ENCODE measurements at places on chromosomes 3 and 15.

- H3K36me3 ChIP-seq, result no peaks in the 10 kb centered on the region
- no peak within 1 kb of the TSS for H3K27ac ChIP-seq
- peak; percentile 59 for DNase-seq
- H3K27me3 ChIP-seq, result no peaks in the 10 kb centered on the region
- peak within 1 kb of the TSS; percentile 66 for H3K4me3 ChIP-seq
- H3K4me1 ChIP-seq, result peaks cover 3% of the 10 kb centered on the region
Measured at GRCh38 chr3:113441051-113441770, at the start of gene CFAP44. TSS of gene CFAP44 (minus strand) at chr3:113441493. CDS start at chr3:113433664, 7,829 bp downstream.

GRCh38 chr3:143605233-143605950 is 242.9 kb downstream of the SLC9A9 start:
- H3K27ac ChIP-seq, result no peak overlapping the region
- H3K27me3 ChIP-seq, result no peaks in the 10 kb centered on the region
- no peaks in the 10 kb centered on the region for H3K36me3 ChIP-seq
- no peak overlapping the region for H3K4me3 ChIP-seq
- no peak for DNase-seq

- no peaks in the 10 kb centered on the region for H3K4me1 ChIP-seq
- no peaks in the 10 kb centered on the region for H3K27me3 ChIP-seq
- H3K27ac ChIP-seq, result no peak overlapping the region
- no peak overlapping the region for H3K4me3 ChIP-seq
- no peaks in the 10 kb centered on the region for H3K36me3 ChIP-seq
- no peak for DNase-seq
Measured at GRCh38 chr3:99269606-99270351, 368.3 kb upstream of the DCBLD2 start.

GRCh38 chr15:25741256-25741580 is 121.9 kb downstream of the ATP10A start:
- no peaks in the 10 kb centered on the region for H3K36me3 ChIP-seq
- peak; percentile 81 for DNase-seq
- no peak overlapping the region for H3K27ac ChIP-seq
- H3K4me1 ChIP-seq, result peaks cover 25% of the 10 kb centered on the region
- no peak overlapping the region for H3K4me3 ChIP-seq
- no peaks in the 10 kb centered on the region for H3K27me3 ChIP-seq

- no peak overlapping the region for H3K27ac ChIP-seq
- no peaks in the 10 kb centered on the region for H3K27me3 ChIP-seq
- H3K36me3 ChIP-seq, result no peaks in the 10 kb centered on the region
- DNase-seq, result no peak
Measured at GRCh38 chr15:63349156-63349555, 32.5 kb downstream of the CA12 start.

GRCh38 chr3:43180027-43180426 is 74.1 kb upstream of the POMGNT2 start:
- peak overlapping the region; percentile 4 for H3K27ac ChIP-seq
- peak; percentile 17 for DNase-seq
- peaks cover 54% of the 10 kb centered on the region for H3K4me1 ChIP-seq
- H3K36me3 ChIP-seq, result no peaks in the 10 kb centered on the region

- DNase-seq, result no peak
- no peaks in the 10 kb centered on the region for H3K4me1 ChIP-seq
- H3K27ac ChIP-seq, result no peak overlapping the region
Measured at GRCh38 chr15:26686547-26687187, 86.2 kb downstream of the GABRB3 start.

GRCh38 chr3:106577241-106577640 is 708.4 kb upstream of the CBLB start:
- no peak overlapping the region for H3K4me3 ChIP-seq
- no peaks in the 10 kb centered on the region for H3K27me3 ChIP-seq
- DNase-seq, result no peak
- H3K36me3 ChIP-seq, result no peaks in the 10 kb centered on the region
- no peaks in the 10 kb centered on the region for H3K4me1 ChIP-seq

DNA sequence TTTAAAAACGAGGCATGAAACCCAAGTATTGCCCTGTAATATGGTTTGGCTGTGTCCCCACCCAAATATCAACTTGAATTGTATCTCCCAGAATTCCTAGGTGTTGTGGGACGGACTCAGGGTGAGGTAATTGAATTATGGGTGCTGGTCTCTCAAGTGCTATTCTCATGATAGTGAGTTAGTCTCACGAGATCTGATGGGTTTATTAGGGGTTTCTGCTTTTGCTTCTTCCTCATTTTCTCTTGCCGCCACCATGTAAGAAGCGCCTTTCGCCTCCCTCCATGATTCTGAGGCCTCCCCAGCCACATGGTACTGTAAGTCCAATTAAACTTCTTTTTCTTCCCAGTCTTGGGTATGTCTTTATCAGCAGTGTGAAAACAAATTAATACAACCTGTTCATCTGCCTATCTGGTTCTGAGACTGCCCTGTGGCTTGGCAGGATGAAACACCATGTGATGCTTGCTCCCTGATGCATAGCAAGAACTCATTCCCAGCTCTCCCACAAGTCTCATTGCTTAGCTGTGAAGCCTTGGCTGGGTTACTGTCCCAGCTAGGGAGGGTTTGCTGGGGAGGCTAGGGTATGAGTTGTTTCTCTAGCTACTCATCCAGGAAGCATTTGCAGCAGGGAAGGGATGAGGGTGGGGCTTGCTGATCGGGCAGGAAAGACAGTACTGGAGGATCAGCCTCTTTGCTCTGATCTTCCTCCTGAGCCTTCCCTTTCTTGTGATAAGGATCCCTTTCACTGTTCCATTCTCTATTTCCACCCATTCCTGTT is 3.7 kb upstream of the SQOR start:
- no peak overlapping the region for H3K4me3 ChIP-seq
- H3K27ac ChIP-seq, result no peak overlapping the region
- H3K36me3 ChIP-seq, result no peaks in the 10 kb centered on the region
- H3K4me1 ChIP-seq, result peaks cover 22% of the 10 kb centered on the region
- no peaks in the 10 kb centered on the region for H3K27me3 ChIP-seq
- DNase-seq, result peak; percentile 41

GRCh38 chr3:40363674-40364073 is 23.3 kb upstream of the ENTPD3 start:
- H3K36me3 ChIP-seq, result no peaks in the 10 kb centered on the region
- H3K4me3 ChIP-seq, result no peak overlapping the region
- DNase-seq, result no peak
- H3K27ac ChIP-seq, result no peak overlapping the region
- H3K27me3 ChIP-seq, result no peaks in the 10 kb centered on the region

DNA sequence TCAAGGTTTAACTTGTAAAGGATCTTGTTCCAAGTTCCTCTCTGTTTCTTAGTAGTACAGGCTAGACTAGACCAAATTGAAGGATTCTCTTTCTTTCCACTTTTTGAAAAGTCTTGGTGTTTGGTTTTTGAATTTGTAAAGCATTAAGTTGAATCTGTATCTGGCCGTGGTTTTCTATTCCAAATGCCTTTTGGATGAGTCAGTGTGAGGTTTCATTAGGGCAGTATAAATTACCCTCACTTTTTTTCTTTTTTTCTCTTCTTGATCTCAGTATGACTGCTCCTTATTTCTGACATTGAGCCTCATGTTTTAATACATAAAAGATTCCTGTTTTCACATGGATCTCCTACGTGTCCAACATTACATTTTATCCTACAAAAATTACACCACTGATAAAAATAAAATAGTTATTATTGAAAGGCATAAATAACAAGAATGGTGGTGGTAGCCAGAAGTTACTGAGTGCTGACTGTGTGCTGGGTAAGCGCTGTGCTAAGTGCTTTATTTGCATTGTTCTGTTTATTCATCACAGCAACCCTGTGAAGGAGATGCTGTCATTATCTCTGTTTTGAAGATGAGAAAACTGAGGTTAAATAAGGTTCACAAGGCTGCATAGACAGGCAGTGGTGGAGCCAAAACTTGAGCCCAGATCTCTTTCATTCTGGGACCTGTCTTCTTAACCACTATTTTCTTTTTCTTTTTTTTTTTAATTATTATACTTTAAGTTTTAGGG is 48.3 kb downstream of the MITF start:
- H3K4me3 ChIP-seq, result no peak overlapping the region
- DNase-seq, result no peak
- peaks cover 5% of the 10 kb centered on the region for H3K4me1 ChIP-seq

GRCh38 chr15:81372575-81372974 is 1.4 kb downstream of the TMC3 start:
- no peak overlapping the region for H3K27ac ChIP-seq
- H3K27me3 ChIP-seq, result no peaks in the 10 kb centered on the region
- no peak for DNase-seq

Measured in common myeloid progenitor, CD34-positive (primary cell).